ENCODE measurements at places on chromosomes 4 and X.
A peak's percentile ranks its signal among the peaks of the same experiment; 100 is the strongest.

- no peak for DNase-seq
These were observed 256.1 kb upstream of the STS start for GRCh38 chrX:6891404-6891803.

- DNase-seq: no peak
These were observed 66.0 kb downstream of the PGRMC2 start for GRCh38 chr4:128221586-128221985.

DNA sequence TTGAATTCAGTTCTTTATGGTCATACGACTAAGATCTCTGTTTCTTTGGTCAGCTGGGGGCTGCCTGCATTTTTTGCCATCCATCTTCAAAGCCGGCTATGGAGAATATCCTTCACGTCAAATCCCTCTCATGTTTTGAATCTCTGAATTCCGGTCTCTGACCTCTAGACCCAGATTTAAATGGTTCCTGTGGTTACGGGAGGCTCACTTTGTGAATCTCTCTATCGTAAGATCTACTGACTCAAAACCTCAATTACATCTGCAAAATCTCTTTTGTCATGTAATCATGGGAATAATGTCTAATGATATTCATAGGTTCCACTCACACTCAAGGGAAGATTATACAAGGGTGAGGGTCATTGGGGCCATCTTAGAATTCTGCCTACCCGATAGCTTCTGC, 5.7 kb upstream of the MPC1L start:
- no peak for DNase-seq

GRCh38 chrX:107565931-107566603, 62.2 kb upstream of the PRPS1 start:
- no peak for DNase-seq

- peak; percentile 28 for DNase-seq
These were observed 180.8 kb upstream of the ANXA3 start for GRCh38 chr4:78370631-78371372.

- DNase-seq: no peak
These were observed 90.6 kb downstream of the MID1IP1 start for GRCh38 chrX:38891641-38892413.

GRCh38 chr4:43357252-43357974, 464.9 kb downstream of the GRXCR1 start:
- DNase-seq: no peak

DNA sequence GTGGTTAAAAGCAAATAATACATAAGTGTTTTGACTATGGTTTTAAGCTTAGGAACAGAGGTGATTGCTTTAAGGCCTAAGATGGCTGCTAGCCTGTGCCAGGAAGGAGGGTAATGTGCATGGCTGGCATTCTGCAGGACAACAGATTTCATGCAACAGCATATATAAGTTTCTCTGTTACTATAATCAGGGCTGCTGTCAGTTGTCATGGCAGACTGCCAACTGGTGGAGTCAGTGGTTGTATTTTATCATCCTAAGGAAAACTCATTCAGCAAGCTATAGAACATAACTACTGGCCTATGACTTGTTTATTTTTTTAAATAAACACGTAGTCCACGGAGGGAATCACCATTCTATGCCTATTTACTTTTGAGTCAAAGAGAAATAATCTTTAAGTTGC, 77.7 kb upstream of the DCAF8L1 start:
- DNase-seq: no peak

DNA sequence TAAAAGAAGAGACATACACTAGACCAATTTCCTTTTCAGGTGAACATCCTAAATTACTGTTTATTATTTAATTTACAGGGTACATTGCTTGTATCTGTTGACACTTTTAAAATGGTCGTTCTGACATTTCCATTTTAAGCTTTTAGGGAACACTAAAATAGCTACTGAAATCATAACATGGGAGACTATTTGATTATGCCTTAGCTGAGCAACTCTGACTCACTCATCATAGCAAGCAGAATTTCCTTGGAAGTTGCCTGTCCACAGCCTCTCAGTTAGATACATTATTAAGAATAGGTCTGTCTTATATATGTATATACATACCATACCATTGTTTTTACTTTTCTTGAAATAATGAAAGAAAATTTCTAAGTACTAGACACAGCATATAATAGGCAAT, 22.0 kb downstream of the GUCY1B1 start:
- no peak for DNase-seq

DNA sequence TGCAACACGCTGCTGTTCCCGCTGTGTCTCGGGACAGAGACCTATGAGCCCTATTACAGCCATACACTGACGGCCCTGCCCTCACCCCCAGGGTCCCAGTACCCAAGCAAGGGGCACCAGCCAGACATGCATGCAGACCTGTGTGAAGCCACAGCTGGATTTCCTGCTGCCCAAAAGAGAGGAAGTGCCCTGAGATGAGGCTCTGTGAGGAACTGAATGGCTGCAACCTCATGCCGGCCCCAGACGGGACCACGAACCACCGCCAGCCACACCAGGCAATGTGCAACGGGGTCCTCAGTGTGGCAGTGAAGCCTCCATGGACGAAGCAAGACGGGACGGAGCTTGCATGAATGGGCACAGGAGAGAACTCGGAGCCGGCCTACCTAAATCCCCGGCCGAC, 21.1 kb downstream of the CTBP1 start:
- DNase-seq: no peak

DNA sequence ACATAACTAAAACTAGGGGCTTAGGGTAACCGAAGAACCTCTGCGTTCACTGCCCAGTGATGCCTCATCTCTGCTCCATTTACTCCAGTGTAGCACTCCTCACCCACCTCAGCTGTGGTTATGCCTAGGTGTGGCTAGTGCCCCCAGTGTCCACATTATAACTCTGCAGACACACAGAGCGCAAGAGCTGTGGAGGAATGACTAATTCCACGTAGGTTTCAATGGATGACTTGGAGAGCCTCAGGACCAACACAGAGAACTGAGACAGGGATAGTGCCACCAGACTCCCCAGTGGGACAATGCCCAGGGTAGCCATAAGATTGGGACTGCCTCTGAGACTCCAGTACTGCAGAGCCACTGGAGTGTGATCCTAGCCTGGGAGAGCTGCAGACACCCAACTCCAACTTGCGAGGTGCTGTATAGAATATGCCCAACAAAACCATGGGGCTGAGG, 542.4 kb upstream of the DIPK2B start:
- DNase-seq: peak; percentile 32

DNA sequence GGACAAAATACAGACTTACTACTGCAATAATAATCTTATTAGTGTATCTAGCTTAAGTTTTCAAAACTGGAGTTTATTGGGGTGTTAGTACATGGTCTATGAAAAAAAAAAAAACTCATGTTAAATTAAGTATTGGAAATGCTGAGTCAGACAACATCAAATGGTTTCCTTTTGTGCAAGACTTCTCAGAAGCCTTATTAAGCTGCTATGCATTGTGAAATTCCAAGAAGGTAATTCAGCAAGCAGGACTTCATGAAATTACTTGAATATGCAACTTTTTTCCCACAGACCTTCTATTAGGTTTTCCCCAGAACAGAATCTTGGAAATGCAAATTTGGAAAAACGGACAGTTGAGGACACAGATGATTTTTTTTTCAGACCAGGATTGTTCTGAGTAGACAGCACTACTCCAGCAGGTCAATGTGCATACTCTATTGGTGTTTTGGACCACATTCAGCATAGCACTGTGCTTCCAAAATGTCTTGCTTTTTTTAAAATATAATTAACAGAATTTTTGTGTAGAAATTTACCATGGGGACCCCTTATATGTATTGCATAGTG, 568.8 kb upstream of the TENM3 start:
- peak; percentile 79 for DNase-seq

All from fibroblast of skin of left quadriceps (primary cell).